ENCODE measurements at places on chromosomes 11 and 22. TPM values are rescaled to one million over a fixed set of nuclear protein-coding genes. Genes with fewer than 3 reads are reported as not detected.

- DNase-seq = no peak
These were observed 25.9 kb upstream of the ATXN10 start for GRCh38 chr22:45645526-45646414.

- DNase-seq = no peak
These were observed 107.1 kb downstream of the GAB2 start for GRCh38 chr11:78310500-78310909.

DNA sequence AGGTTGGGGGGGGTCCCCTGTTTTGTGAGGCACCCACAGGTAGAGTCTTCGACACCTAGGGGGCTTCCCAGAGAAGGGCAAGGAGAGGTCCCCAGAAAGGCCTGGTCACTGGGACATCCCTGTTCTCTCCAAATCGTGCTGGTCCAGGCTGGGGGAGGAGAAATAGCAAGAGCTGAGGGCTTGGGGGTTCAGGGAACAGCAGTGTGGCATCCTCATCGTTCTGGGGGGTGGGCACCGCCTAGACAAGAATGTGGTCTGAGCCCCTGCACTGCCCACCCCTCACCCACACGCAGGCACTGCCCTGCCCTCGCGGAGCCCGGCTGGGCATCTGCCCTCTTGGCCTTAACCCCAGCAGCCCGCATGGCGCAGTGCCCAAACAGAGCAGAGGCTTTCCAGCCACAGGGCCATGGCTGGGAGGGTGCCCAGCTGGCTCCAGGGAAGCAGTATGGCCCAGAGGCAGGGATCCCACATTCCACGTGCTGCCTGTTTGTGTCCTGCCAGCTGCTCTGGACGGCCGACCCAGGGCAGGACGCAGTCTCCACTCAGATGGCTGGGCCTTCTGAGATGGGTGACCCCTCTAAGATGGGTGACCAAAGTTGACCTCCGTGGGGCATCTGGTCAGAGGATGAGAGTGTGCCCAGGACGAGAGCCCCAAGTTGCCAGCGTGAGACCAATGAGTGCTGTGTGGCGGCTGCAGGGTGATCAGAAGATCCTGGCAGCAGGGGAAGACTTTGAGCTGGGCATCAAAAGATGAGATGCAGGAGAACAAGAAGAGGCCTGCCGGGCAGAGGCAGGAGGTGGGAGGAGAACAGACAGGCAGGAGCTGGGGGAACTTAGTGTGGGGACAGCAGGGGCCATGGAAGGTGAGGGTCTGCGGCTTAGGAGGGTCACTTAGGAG, 14.4 kb downstream of the SCARF2 start:
- no peak for DNase-seq

DNA sequence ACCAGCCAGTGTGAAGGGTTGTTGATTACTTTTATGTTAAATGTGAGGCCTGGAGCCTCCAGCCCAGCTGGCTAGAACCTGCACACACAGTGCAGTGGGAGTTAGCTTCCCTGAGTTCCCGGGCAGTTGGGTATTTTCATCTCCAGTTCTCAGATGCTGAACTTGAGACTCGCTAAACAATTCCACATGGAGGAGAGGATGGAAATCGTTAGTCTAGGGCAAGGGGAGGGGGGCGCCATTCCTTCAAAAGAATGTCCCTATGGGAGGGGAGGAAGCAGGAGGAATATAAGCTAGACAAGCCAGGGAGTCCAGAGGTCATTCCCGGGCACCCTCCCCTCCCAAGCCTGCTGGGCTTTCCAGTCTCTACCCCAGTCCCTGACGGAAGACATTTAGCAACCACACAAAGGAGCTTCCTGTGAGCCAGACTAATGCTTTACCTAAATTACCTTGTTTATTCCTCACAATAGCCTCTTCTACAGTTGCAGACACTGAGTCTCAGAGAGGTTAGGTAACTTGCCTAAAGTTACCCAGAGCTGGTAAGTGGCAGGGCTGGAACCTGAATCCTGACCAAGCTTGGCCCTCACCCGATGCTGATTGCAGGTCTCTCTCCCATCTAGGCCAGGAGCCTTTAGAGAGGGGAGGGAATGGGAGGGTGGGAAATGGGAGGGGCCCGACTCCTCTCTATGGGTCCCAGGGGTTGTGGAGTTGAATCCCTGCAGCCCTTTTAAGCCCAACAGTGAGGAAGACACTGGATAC, 1.9 kb upstream of the TSKU start:
- DNase-seq = no peak

GRCh38 chr11:112864672-112865071, 96.5 kb upstream of the NCAM1 start:
- DNase-seq = no peak

DNA sequence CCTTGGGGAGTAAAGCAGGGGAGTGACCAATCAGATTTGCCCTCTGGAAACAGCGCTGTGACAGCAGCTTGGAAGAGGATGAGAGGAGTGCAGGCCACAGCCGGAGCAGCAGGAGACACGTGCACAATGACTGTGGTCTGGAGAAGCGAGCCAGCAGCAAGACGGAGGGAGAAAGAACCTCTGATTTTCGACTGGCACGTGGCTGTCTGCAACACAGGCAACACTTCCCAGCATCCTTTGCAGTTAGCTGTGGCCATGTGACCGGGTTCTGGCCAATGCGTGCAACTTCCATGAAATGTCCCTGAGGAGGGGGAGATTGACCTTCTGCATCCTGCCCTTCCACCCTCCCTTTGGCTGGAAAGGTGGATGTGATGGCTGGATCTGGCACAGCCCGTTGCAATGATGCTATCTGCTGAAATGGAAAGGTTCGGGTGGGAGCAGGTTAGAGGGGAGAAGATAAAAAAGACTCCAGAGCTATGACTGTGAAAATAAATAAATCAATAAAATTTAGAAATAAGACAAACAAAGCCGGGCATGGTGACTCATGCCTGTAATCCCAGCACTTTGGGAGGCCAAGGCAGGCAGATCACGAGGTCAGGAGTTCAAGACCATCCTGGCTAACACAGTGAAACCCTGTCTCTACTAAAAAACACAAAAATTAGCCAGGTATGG, 15.6 kb downstream of the PLA2G6 start:
- DNase-seq = no peak

- peak; percentile 4 for DNase-seq
These were observed 66.2 kb upstream of the NECTIN1 start for GRCh38 chr11:119795231-119795630.

DNA sequence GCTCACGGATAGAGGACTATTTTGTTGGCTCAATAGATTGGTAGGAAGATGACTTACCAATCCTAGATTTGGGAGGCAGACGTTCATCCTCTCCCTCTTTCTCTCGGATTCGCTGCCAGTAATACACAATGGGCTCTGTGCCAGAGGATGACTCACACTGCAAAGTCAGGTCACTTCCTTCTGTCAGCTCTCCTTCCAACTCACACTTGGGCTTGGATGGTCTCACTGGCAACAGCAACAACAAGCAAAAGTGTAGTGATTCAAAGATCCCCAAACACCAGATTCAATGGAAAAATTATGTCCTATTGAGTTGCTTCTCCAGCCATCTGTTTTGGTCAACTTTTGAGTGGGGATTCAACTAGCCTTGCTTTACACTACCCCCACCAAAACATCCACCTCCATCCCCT, 21.7 kb upstream of the HSPA8 start:
- DNase-seq = peak; percentile 89

DNA sequence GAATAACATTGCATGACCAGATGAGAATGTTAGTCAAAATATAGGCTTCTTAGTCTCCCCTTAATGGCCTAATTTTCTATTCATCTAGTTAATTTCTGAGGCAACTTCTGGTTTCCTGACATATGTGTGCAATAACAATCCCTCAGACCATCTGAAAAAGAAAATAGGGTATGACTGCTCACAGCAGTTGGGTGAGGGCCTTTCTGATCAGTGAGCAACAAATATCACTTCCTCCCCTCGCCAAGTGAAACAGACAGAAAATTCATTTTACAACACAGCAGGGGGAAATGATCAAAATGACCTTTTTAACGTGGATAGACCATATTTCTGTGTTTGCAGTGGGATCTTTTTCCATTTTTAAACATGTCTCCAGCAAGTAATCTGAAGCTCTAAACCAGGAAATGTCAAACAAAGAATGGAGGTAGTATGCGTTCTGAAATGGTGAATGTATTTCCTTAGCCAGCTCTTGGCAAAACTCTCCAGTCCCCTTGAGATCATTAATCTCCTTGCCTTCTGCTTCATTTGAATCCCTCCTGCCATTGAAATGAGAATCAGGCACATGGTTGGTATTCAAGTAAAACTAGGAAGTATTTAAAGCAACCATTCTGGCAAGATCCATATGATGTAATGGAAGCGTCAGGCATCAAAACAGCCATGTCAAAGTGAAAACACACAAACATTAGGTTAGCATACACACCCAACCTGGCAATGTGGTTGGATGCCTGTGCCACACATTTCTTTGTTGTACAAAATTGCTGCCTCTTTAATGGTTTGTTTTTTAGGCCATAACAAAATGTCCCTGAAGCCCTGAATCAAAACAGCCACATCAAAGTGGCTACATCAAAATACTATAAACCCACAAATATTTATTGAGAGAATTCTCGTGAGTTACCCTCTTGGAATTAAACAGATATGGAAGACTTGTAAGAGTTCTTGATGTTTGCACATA, 100.1 kb downstream of the SLC1A2 start:
- DNase-seq = no peak

- DNase-seq = no peak
These were observed 33.4 kb upstream of the LYVE1 start for GRCh38 chr11:10601837-10602236.

GATD1 gene
- total RNA-seq = 54.9 TPM

PRG3 gene
- total RNA-seq = not detected

RBMXL2 gene
- 0.21 TPM for total RNA-seq

LMNTD2 gene
- 4.7 TPM for total RNA-seq

ZNF214 gene
- total RNA-seq = 4.0 TPM

TRIM44 gene
- 40.9 TPM for total RNA-seq

SYCE3 gene
- 0.71 TPM for total RNA-seq

SLC6A5 gene
- not detected for total RNA-seq
